ENCODE measurements at places on chromosomes 16 and 17.
A peak's percentile ranks its signal among the peaks of the same experiment; 100 is the strongest.

- DNase-seq = no peak
These were observed 24.8 kb downstream of the SERPINF1 start for GRCh38 chr17:1786708-1787107.

DNA sequence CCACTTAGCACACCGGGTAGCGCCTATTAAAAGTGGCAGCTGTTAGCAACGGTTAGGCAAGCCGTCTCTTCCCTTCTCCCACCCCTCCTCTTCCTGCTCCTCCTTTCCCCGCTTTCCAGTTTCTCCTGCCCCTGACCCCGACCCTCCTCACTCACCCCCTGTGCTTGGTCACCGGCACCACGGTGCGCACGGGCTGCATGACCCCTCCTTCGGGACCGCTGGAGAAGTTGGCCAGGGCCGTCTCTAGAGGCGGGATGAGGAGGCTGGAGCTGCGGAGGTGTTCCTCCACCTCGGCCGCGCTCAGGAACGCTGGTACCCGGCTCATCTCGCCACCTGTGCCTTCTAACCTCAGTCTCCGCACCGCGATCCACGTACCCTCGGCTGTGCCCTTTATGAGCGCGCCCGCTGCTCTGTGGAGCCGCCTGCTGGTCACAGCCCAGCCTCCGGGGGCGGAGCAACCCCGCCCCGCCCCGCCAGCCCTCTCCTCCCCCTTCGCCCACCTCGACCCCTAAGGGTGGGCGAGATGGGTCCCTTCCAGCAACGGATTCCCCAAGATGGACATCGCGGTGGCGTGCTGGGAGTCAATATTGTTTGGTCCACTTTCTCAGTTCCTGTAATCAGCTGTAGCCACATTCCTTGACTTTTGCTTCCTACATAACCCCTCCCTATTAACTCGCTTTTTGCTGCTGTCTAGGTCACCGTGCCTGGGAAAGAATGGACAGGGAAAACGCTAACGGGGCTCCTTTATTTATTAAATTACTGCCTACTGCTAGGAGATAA is at the start of gene CRYM:
Gene CRYM (minus strand): TSS at position 364 of the 780 bp plus-strand sequence. CDS start 39 bp downstream, at position 325.
- DNase-seq = peak; percentile 79

- no peak for DNase-seq
These were observed 19.2 kb upstream of the HOXB13 start for GRCh38 chr17:48747445-48748363.

DNA sequence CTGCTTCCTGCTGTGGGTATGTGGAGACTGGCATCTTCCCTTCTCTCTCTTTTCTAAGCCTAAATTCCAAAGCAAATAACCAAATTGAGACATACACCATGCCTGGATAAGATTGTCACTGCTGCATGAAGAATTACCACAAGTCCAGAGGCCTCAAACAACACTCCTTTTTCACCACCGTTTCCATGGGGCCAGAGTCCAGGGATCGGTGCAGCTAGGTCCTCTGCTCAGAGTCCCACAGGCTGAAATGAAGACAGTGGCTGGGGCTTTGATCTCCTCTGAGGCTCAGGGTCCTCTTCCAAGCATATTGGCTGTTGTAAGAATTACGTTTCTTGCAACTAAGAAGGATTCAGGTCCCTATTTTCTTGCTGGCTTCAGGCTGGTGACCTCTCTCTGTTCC is 130.4 kb downstream of the SLC39A11 start:
- DNase-seq = no peak

DNA sequence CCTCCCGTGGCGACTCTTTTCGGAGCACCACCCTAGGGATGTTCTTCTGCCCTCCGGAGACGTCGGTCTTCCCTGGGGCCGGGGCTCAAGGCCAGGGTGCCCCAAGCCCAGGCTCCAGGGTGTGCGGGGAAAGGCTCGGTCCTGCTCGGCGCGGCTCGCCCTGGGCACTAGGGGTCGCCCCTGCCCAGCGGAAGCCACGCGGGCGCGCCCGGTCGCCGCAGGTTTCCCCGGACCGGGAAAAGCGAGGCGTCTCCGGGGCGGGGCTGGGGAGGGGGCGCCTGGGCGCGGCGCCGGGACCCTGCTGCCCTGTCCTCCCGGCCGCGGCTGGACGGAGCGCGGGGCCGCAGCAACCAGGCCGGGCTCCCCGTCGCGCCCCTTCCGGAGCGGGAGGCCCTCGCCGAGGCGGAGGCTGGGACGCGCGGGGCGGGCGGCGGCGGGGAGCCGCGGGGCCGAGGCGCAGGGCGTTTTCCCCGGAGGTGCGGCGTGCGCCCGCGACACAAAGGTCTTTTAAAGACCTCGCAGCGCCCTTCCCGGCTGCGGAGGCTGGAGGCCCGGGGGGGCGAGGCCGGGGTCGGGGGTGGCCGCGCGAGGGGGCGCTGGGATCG is 76.4 kb downstream of the MRC2 start:
- peak; percentile 86 for DNase-seq

DNA sequence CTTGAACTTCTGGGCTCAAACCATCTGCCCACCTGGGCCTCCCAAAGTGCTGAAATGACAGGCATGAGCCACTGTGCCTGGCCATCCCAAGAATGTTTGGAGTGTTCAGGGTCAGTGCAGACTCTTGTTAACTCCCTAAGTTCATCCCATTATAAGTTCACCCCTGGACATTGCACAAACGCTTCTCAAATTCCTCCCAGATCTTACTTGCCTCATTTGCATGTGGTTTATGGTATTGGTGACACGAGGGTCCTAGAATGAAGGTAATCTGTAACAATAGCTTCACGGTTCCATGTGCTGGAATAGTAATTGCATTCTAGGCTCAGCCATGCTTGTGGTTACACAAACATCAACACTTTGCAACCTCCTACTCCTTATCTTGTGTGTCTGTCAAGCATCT is 5.0 kb upstream of the CCDC42 start:
- DNase-seq = no peak

GRCh38 chr17:50096092-50096491 is 941 bp downstream of the PDK2 start:
- DNase-seq = no peak
